ENCODE measurements at places on chromosomes 16 and 17.
A peak's percentile ranks its signal among the peaks of the same experiment; 100 is the strongest.

DNA sequence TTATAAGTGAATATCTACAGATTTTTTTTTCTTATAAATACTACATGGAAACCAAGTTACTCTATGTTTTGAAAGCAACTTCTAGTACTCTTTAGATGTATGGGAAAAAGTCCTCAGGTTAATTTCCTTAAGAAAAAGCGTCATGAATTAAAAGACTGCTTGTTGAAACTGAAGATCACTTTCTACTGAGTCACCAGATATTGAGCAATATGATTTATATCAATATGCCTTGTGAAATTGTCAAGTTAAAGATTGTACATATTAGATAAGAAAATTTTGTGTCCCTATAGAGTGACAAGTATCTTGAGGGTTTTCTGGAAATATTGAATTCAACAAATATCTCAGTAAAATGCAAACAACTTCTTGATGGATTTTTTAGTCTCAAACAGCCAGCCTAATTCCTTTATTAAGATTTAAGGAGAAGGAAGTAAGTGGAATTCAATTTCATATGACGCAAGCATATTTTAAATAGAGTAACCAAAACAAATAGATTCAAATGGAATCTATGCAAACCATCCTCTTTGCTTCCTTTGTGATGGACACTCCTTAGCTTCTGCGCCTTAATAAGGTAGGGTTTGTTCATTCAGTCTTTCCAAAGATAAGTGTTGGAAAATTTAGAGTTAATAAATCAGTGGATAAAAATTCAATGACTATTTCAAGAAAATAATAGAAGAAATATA, 16.6 kb downstream of the KRT12 start:
- DNase-seq: no peak

- DNase-seq: no peak
Measured at GRCh38 chr16:50739031-50739430, 2.9 kb upstream of the CYLD start.

DNA sequence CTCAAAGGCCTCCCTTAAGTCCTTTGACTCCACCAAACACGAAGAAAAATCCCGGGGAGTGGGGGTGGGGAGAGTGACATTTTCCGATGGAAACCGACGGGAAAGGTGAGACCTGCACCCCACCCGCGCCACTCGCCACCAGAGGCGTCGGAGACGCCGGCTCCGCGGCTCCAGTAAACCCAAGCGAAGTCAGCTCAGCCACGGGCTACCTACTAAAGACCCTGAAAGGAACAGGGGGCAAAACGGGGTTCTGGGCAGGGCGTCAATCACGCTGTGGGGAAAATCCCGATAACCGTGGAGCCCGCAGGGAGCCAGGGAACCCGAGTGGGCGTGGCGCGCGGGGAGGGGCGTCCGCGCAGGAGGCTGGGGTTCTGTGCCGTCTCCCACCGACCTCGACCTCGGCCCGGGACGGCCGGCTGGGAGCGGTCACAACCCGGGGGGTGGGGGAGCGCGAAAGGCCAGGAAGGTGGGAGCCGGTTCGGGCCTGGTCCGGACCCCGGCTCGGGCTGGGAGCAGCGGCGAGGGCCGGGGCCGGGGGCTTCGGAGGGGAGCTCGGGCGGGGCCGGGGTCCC, 565 bp downstream of the WDR45B start:
- no peak for DNase-seq

GRCh38 chr17:15920758-15921239, 24.1 kb upstream of the ADORA2B start:
- no peak for DNase-seq

- no peak for DNase-seq
Measured at GRCh38 chr16:57257455-57258070, 12.5 kb downstream of the ARL2BP start.

DNA sequence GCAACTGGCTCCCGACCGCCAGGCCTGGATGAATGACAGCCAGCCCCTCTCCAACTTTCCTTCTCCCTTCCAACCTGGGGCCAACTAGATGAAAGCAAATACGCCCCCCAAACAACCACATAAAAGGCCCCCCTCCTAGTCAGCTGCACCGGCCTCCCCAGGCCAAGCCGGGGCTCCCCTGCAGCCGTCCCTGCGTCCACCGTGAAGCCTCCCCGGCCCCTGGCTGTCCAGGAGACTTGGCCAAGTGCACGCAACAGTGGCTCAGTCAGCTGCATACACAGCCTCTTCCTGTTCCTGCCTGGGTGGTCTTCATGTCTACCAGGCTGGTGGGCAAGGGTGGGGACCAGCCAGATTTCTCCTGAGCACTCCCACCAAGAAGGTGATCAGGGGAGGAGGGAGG, 16.0 kb downstream of the DNAH17 start:
- DNase-seq: no peak

- no peak for DNase-seq
Measured at GRCh38 chr16:86403541-86404163, 106.7 kb upstream of the FOXF1 start.

- DNase-seq: no peak
Measured at GRCh38 chr17:80034791-80035686, 633 bp downstream of the TBC1D16 start.

DNA sequence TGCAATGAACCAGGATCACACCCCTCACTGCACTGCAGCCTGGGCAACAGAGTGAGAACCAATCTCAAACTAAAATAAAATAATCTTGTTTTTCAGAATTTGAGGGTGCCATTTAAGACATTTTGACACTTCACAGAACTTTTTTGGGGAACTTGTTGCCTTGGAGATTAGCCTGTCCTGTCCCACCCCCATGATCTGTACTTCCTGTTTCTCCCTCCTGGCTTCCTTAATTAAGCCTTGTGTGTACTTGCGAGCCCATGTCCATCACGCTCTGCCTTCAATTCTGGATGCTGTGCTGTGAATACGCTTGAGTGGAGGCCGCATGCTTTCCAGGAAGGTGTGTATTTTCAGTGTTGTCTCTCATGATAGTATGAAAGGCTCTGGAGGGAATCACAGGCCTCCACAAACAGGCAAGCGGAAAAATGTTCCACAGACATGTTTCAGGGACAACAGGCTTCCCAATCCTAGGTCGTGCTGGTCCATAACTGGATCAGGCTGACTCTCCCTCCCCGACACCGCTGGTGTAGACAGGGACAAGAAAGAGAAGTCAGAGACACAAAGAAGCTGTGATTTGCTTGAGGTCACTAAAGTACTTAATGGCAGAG, 56.9 kb downstream of the NOS2 start:
- DNase-seq: no peak

DNA sequence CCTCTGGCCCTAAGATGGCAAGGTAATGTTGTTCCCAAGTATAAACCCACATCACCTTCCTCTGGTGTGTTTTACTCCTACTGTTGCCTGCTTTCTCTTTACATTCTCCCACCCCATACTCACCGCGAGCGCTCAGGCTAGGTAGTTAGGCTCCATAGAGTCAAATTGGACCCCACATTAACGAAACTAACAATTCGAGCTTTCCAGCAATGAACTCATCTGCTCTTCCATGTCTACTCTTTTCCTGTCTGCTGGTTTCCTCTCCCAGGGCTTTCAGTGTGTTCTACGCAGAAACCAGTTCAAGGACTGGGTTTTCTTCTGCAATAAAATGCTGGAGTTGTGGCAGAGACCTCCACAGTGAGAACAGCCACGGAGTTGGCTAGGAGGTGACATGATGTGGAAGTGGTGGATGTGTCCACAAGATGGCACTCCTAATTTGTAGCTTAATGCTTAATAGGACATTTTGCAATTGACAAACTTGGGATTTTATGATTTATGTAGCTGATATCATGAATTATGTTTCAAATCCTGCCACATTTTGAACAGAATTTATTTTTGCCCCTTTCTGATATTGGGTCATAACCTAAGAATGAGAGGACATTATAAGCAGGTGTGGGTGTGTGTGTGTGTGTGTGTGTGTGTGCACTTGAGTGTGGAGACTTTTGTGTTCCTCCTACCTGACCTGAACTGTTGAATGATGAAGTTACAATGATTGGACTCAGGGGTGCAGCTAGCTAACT, 2.2 kb upstream of the UQCRC2 start:
- peak; percentile 12 for DNase-seq

GRCh38 chr17:21418446-21419298, 42.5 kb downstream of the KCNJ12 start:
- no peak for DNase-seq

- DNase-seq: peak; percentile 50
Measured at GRCh38 chr16:526181-527014, 1.1 kb upstream of the CAPN15 start.

DNA sequence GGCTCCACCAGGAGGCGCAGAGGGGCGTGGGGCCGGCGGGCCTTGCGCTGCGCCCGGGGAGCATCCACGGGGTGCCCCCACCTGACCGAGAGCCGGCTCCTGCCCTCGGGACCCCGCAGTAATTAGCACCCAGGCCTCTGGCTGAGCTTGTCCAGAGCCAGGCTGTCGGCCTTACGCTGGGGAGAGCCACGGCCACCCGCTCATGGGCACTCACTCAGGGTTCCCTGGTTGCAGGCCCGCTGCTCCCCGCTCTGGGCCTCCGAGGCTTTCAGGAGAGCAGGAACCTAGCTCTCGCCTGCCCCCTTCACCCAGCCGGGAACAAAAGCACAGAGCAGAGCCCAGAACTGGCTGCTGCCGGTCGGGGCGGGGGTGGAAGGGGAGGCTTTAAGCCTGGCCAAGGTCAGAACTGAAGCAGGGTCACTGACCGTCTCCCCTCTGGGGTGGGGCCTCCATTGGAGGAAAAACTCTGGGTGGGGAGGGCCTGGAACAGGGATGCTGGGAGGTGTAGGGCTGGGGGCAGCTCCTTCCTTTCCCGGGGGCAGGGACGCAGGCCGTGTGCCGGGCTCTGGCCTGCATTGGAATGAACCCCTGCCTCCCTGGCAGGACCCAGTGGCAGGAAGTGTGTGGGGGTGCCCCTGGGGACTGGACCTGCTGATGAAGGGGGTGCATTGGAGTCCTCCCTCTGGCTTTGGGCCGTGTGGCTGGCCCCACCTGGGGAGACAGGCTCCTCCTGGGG, 12.3 kb downstream of the GLIS2 start:
- DNase-seq: peak; percentile 85

DNA sequence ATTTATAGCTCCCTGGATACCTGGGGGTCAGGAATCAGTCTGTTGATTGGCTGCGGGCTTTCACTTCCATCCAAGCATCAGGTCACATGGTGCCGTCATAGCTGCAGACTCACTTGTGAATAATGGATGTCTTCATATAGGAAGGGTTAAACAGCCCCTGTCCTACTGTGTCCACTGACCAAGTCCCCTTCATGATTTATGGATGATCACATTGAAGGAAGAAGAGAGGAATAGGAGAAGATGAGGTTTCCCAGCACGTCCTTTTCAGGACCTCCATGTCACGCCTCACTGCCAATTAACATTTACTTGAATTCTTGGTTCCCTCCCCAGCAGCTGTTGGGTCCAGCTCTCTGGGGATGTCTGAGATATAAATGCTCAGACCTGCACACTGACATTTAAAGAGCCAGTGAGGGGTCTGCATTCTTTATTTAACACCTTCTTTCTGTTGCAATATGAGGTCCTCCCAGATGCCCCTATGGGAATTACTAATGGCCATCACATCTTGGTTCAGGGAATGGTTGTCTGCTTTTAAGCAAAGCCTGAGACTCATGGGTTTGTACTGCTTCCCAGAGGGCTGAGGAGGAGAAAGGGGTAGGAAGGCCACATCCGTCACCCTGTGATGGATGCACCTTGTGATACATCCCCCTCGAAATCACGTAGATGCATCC, 230.6 kb upstream of the HSBP1 start:
- no peak for DNase-seq

- DNase-seq: no peak
Measured at GRCh38 chr17:63309021-63309420, 137.1 kb downstream of the CYB561 start.

GRCh38 chr17:62996221-62996620, 30.2 kb downstream of the TANC2 start:
- no peak for DNase-seq

DNA sequence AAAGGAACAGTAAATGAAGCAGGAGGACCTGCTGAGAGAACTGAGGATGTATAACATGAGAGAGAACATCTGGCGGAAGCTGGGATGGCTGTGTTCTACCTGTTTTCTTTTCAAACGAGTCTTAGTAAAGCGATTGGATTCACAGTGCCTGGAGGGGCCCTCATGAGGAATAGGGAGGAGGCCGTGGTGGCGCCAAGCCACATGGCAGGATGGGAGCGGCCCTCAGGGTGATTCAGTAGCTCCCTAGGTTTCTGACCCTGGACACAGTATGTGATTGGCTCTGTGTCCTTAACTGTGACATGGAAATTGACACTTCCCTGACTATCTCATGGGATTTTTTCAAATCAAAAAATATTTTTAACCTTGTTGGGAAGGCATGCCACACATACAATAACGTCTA, 32.1 kb downstream of the USP43 start:
- no peak for DNase-seq

DNA sequence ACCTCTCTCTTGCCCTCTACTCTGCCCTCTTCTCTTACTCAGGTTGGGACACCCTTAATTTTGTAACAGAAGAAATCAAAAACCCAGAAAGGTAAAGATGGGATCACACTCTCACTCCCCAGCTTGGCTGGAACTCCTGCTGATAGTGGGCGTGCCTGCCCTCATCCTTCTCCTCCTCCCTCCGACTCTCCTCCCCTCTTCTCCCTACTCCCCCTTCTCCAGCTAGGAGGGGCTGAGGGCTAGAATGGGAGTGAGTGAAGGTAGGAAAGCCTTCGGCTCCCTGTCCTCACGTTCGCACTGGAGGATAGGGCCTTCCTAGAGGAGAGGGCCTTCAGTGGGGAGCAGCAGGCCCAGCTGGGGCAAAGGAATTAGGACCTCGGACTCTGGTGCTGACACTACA, 20.3 kb downstream of the SLC7A6OS start:
- DNase-seq: no peak

GRCh38 chr17:80941171-80941570, 50.5 kb upstream of the CHMP6 start:
- DNase-seq: no peak

- DNase-seq: no peak
Measured at GRCh38 chr16:24966634-24967033, 48.5 kb downstream of the ARHGAP17 start.

- DNase-seq: no peak
Measured at GRCh38 chr16:68798398-68798797, 44.9 kb upstream of the TANGO6 start.

DNA sequence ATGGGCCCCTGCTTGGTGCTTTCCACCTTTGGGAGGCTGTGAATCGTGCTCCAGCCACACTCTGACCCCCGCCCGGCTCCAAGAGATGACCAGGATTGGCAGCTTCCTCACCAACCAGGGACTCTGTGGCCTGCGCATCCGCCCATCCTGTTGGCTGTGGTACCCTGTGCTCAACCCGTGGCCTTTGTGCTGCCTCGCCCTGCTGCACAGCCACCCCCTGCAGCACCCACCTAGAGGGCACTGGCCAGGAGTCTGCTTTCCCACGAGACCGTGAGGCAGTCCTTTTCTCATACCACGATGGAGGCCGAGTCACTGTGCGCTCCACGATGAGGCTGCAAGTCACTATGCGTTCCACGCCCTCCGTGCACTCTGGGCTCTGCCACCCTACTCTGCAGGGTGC, 19.4 kb downstream of the NME3 start:
- DNase-seq: no peak

DNA sequence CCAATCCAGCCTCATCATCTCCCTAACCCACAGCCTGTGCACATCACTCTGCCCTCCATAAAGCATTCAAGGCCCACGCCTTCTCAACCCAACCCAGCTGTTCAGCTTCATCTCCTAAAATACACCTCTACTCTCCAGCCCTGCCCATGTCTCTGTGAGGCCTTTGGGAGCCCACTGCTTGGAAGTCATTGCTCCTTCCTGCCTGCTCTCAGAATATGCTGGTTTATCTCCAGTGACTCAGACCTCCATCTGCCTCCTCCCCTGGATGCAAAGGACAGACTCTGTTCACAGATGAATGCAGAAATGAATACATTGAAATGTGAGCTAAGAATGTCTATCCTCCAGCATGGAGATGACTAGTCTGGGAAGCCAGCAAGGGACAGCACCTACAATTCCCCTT, 19.0 kb downstream of the KCNG4 start:
- DNase-seq: no peak

GRCh38 chr17:5500589-5501391, 14.4 kb downstream of the MIS12 start:
- DNase-seq: peak; percentile 97

All from SK-N-DZ (cell line).